ENCODE measurements at places on chromosomes 7 and 10.

GRCh38 chr10:4981722-4982471 lies 18.7 kb downstream of the AKR1C1 start:
- DNase-seq, result no peak

- DNase-seq, result no peak
Observed at GRCh38 chr10:20622531-20623211, 274.4 kb downstream of the NEBL start.

- no peak for DNase-seq
Observed at GRCh38 chr7:132240262-132240661, 336.0 kb downstream of the PLXNA4 start.

DNA sequence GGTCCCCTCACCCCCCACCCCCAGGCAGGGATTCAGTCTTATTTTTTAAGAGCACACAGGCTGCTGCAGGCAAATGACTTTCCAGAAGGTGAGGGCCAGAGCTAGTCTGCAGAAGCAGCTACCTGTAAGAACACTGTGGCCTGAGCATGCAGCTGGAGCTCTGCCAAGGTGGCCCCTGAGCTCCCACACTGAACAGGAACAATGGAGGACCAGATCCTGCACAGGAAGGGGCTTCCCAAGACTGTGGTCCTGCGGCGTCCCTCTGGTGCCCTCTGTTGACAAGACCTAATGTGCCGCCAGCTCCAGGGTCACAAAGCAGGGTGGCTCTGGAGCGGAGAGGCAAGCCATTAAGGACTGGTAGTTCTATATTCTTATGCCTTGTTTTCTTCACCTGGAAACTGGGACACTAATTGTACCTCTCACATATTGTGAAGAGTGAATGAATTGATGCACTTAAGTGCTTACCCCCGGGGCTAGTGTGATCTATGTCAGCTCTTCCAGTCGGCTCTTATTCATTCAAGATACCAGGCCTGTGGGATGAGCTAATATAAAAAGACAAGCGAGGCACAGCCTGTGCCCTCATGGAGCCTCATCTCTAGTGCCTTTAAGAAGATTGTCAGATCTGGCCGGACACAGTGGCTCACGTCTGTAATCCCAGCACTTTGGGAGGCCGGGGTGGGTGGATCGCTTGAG lies 8.0 kb upstream of the BEND7 start:
- no peak for DNase-seq

DNA sequence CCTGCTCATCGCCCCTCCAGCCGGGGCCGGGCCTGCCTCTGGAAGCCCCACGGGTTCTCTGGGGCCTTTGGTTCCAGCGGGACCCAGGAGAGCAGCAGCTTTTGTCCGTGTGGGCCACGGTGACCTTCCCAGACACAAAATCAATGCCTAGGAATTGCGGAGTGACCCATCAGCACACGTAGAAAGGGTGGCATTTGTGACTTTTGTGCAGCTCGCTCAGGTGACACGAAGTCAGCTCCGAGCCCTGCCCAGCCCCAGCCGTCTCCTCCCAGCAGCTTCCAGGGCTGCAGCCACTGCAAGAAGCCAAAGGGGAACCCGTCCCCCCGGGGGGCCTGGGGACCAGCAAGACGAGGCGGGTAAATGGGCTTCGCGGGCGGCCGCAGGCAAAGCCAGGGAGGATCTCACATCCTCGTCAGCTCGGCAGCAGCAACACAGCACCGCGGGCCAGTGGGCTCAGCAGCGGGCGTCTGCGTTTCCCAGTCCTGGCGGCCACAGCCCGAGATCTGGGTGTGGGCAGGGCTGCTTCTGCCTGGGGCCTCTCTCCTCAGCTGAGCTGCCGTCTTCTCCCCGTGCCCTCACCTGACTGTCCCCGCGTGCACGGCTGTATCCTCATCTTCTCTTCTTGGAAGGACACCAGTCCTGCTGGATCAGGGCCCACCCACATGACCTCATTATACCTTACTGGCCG lies 88.5 kb downstream of the PAXIP1 start:
- DNase-seq, result no peak

- no peak for DNase-seq
Observed at GRCh38 chr7:4951903-4952636, 6.9 kb downstream of the MMD2 start.

- no peak for DNase-seq
Observed at GRCh38 chr7:113141803-113142202, 23.4 kb upstream of the SMIM30 start.

- no peak for DNase-seq
Observed at GRCh38 chr10:69278446-69278963, at the start of gene HK1. HK1 (plus strand) TSS chr10:69278496.

GRCh38 chr7:103988468-103989199 lies 824 bp downstream of the RELN start:
- DNase-seq, result no peak

- no peak for DNase-seq
Observed at GRCh38 chr7:36871355-36871738, 147.1 kb upstream of the AOAH start.

DNA sequence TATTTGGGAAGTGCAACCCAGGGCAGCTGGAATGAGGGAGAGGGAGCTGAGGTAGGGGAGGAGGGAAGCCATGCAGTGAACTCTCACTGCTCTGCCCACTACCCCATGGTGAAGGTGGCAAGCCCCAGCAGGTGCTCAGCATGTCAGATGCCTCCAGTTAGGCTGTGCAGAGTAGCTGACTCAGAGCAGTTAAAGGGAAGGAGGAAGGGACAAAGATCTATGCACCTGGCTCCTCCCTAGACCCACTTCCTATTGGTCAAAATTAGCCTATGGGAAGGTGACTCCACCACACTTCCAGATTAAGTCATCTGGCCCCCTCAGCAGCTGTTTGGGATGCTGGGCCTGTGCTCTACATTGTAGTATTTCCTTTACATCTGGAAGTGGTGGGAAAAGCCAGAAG lies 125.7 kb upstream of the MTPN start:
- no peak for DNase-seq

DNA sequence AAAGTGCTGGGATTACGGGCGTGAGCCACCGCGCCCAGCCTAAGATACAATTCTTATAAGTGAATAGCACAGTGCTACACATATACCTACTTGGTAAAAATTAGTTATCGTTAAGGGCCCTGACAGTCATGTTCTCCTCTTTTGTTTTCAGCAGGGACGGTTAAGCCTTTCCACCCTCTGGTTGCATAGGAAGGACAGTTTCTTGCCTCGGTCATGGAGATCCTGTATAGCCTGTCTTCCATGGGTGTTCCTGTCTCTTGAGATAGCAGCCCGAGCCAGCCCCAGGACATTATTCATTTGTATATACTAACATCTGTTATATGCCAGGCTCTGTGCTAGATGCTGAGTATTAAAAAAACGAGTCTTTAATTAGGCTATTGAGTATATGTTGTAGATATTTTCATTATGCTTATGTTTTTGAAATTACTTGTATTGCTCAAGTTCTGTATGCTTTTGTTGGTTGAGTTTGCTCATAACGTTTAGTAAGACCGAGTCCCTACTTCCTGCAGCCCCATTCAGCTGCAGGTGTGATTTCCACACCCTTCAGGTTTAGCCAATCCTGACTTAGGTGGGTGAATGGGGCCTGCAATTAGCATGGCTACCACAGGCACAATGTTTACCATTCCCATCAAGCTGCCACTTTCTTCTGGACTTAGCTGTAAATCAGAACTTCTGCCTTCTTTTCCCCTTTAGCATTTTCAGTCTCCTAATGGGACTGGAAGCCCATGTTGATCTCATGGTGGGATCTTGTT lies 24.8 kb downstream of the CCSER2 start:
- DNase-seq, result no peak

DNA sequence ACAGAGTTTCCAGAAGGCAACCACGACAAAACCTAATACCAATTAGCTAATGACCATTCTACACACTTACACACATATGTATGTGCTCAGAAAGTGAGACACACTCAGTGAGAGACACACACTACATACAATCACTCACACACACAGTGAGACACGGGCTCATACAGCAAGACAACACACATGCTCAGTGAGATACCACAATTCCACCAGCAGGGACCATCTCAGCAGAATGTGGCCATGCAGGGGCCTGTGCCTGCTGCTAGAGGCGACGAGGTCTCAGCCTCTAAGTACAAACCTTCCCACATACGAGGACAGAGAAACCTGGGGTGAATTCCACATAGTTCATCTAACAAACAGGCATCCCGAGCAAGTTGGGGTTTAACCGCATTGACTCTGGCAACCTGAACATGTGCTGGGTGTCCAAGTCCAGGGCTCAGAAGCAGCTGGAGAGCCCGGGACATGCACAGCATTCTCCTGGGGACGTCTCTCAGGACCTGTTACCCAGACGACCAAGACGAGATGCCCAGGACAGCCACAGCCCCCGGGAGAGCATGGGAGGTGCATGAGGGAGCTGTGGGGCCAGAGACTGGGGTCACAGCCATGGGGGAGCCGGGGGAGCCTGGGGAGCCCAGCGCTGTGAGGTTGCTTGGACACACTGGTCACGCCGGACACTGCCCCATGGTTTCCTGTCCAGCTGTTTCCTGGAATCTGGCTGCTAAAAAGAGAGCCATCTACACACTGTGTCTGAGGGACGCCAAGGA lies 523.6 kb downstream of the PTPRN2 start:
- DNase-seq, result no peak

DNA sequence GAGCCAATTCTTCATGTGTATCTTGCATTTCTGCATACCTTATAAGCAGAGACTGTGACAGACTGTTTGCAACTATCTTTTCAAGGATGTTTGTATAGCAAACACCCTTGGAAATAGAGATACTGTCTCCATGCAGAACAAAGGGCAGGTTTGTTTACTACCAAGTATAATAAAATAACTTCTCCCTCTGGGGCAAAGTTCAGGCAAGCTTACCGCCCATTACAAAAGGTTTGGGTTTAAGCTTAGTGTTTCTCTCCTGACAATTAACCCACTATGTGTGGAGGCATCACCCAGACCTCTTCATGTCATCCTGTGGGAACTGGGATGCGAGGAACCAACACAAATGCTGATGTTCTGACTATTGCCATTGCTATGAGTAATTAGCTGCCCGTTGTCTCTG lies 479.1 kb upstream of the ZMIZ1 start:
- no peak for DNase-seq

- no peak for DNase-seq
Observed at GRCh38 chr10:34156781-34157425, 658.2 kb downstream of the PARD3 start.

- no peak for DNase-seq
Observed at GRCh38 chr7:128801003-128801402, 9.2 kb downstream of the CCDC136 start.

GRCh38 chr10:130357226-130357625 lies 221.0 kb downstream of the GLRX3 start:
- DNase-seq, result no peak

DNA sequence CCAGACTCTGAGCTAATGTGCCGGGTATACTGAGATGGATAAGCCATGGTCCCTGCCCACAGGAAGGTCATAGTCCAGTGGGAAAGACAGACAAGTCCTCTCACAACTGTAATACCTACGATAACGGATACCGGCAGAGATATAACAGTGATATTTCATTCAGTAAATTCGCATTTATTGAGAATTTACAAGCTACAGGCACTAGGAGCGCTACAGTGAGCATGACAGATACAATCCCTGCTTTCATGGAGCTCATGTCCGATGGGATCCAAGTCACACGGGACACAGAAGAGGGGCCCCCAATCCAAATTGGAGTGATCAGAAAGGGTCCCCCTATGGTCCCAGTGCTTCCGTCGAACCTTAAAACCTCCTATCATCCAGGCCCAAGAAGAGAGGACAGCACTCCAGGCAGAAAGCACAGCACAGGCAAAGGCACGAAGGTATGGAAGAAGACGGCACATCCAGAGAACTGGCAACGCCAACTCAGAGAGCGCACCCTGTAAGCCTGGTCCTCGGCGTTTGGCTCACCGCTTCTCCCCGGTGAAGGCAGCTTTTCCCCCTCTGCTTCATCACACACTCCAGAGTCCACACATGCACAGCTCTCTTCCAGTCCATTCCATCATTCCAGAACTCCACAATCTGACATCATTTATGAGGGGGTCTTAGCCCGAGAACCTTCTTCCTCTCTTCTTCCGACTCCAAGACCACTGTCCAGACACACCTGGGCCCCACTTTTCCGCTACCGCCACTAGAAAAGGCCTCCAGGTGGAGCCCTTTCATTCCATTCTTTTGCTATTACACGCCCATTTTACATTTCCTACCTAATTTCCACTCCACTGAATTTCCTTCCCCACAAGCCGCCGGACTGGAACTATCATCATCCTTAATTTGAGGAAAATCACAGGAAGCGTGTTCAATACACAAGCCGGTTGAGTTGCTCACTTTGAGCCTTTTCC lies 47.8 kb upstream of the NKX2-3 start:
- no peak for DNase-seq

GRCh38 chr10:30459283-30459682 lies 25.3 kb downstream of the MAP3K8 start:
- DNase-seq, result no peak

- no peak for DNase-seq
Observed at GRCh38 chr10:36574207-36574606, 551.2 kb upstream of the ANKRD30A start.

DNA sequence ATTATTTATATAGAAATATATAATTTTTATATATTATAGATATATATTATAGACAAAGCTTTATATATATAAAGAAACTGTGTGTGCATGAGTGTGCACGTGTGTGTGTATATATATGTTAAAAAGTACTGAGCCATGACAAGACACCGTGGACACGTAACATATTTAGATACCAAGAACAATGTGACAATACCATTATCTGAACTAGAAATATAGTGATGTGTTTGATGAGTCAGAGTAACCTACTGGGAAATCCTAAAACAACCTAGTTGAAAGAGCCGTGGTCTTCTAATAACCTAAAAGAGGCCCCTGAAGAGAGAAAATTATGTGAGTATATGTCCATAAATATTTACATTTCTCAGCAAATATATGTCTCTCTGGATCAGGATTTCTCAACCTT lies 50.7 kb upstream of the ITGB8 start:
- no peak for DNase-seq

DNA sequence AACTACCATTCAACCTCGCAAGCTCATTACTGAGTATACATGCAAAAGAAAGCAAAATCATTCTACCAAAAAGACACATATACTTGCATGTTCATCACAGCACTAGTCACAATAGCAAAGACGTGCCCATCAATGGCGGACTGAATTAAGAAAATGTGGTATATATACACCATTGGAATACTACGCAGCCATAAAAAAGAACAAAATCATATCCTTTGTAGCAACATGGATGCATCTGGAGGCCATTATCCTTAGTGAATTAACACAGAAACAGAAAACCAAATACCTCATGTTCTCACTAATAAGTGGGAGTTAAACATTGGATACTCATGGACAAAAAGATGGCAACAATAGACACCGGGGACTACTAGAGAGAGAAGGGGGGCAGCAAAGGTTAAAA lies 6.4 kb downstream of the TRDMT1 start:
- DNase-seq, result no peak

- DNase-seq, result no peak
Observed at GRCh38 chr10:79483299-79483698, 29.0 kb upstream of the EIF5AL1 start.

All from stimulated activated CD8-positive, alpha-beta memory T cell treated with anti-CD3 and anti-CD28 coated beads, Interleukin-4, amount 100 ng/mL, for 4 hours (primary cell).